EH (cell line): ENCODE measurements at places on chromosomes 3 and 15.
A peak's percentile ranks its signal among the peaks of the same experiment; 100 is the strongest.

DNA sequence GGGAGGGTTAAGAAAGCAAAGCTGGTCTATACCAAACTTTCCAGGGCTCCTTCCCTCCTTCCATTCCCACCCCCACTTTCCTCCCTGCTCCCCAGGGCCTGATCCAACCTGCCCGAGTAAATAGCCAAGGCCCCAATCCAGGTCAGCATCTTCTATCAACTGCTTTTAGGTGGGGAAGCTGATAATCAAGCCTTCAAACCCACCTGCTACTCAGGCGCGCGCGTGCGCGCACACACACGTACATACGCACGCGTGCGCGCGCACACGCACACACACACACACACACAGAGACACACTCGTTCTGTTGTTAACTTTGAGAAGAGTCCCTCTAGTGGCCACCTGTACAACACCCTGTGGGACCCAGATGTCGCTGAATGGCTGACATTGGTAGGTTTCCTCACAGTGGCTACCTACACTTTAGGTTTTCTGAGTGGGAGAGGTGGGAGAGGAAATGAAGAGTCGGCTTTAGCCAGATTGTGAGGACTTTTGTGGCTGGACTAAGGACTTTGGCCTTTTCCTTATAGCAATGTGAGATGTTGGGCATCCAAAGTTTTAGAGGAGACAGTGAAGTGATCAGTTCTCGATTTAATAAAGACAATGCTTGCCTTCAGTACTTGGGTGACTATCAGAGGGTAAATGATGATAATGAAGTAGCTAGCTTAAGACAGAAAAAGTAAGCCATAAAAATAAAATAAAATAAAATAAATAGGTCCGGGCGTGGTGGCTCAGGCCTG is 179.9 kb upstream of the C2CD4B start:
- peak; percentile 40 for DNase-seq

GRCh38 chr3:19598870-19599269 is 335.1 kb downstream of the EFHB start:
- no peak for DNase-seq

DNA sequence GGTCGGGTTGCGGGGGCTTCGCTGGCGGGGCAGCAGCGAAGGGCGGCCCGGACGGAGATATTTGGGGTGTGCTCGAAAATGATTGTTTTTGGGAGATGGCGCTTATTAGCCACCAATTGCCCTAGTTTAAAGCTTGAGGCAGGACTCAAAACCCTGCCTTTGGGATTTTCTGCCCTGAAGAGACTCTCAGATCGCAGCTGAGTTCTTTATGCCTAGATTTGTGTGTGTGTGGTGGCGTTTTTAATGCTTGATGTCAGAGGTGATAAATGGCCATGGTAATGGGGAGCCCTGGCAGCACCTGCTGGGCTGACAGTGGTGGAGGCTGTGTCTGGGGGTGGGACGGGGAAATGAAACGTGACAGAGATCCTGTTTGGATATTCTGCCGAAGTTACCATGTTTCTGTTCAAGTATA is 604 bp downstream of the KCTD6 start:
- peak; percentile 22 for DNase-seq

- DNase-seq: peak; percentile 71
These were observed 69.8 kb upstream of the WNT5A start for GRCh38 chr3:55556619-55557537.

DNA sequence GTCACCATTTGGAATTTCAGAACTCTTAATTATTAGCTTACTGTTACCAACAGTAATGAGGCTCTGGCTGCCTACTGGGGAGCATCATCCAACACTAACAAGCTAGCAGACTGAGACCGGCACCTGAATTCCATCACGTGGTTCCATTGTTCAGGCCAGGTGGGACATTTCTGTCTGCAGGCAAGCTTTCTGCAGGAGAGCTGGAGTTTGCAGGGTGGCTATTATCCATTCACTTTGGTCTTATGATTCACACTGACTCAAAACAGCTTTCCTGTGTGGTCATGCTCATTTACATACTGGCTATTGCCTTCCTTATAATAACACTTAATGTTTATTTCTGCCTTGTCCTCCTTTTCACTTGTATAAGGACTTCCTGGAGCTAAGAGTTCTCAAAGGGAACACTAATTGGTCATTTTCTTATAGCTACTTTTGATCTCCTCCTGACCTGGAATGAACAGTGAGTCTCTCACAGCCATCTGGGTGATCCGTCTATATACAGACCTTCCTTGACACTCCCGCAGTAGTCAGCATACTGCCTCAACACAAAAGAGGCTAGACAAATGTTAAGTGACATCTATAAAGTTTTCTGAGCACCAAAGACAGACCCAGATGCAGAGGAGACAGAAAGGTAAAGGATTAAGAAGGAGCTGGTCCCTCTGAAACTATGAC is 695.4 kb downstream of the FHIT start:
- peak; percentile 42 for DNase-seq

DNA sequence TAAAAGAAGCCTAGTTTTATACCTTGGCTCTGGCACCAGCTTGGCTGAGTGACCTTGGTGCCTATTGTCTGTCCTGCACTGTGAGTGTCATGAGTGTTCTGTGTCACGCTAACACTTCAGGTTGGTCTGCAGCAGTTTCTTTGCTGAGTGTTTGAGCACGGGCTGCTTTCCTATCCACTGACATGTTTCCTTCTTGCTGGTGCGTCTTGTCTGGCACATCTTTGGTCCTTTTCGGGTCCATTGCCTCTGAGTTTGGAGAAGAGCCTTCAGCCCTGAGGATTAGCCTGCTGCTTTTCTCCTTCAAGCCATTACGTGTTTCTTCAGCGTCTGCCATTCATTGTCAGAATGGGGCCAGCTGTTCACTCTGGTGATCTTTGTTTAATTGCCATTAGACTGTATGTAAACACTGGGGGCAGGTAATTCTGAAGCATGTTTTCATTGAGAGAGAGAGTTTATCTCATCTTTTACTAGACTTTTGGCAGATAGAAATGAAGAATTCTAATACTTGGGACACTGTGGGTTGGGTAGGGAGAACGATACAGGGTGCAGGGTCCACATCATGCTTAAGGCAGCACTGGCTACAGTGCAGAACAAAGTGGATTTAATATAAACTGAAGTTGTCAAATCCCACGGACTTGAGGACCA is 55.5 kb downstream of the LRRC28 start:
- DNase-seq: no peak

- no peak for DNase-seq
These were observed 31.4 kb downstream of the STARD5 start for GRCh38 chr15:81292523-81293001.

DNA sequence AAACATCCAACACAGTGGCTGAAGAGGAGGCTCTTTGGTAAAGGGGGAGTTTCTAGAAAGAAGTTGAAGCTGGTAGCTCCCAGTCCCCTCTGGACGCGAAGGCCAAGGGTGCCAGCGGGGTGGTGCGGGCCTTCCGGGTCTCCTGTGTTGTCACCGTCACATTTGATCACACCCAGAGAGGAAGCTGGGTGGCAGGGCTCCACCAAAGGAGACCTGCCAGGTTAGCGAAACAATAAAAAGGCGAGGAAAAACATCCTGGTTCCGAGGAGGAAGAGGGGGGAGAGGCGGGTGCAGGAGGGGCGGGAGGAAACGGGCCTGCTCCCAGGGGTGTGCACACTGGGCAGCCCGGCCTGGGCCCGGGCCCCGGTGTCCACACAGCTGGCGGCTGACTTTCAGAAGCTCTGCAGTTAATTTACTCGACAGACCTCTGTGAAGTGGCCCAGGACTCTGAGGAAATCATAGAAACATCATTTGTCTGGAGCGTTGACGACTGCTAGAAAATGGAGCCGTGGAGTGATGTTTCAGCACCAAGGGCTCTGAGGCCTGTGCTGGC is 12.1 kb downstream of the HEG1 start:
- no peak for DNase-seq

DNA sequence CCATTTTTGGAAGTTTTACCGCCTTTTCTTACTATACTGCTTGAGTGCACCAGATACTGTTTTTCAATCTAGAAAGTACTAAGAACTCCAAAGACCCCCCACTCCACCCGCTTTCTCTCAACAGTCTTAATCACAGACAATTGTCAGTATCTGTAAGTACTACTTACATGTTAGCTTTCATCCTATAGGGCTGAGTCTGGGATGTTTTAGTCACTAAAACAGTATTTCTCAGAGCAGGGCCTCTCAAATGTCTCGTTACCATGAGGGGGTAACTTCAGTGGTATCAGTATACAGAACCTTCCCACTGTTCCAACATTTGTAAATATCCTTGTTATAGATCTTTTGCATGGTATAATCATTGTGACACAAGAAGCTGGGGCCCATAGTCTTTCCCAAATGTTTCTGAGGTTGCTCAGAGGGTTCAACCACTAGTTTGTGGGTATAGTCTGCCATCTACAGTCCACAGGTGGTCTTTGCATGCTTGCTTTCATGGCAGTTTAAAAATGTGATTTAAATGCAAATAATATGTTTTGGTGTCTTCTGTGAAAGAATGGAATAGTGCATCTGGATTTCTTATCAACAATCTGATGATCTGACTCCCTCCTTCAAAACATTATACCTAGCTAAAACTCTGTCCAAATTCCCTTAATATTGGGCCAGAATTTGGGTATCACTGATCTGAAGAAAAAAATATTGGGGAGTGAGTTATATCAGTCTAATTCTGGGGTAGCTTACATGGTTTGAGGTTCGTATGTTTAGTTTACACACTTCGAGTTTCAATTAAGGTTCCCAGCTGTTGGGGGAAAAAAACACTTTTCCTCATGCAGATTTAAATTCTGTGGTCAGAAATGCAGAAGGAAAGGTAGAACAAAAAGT is 18.0 kb upstream of the DNAJC13 start:
- peak; percentile 62 for DNase-seq

- DNase-seq: peak; percentile 90
These were observed 879 bp upstream of the EIF5A2 start for GRCh38 chr3:170909129-170909903.

- no peak for DNase-seq
These were observed 175.3 kb downstream of the UACA start for GRCh38 chr15:70587896-70588567.

DNA sequence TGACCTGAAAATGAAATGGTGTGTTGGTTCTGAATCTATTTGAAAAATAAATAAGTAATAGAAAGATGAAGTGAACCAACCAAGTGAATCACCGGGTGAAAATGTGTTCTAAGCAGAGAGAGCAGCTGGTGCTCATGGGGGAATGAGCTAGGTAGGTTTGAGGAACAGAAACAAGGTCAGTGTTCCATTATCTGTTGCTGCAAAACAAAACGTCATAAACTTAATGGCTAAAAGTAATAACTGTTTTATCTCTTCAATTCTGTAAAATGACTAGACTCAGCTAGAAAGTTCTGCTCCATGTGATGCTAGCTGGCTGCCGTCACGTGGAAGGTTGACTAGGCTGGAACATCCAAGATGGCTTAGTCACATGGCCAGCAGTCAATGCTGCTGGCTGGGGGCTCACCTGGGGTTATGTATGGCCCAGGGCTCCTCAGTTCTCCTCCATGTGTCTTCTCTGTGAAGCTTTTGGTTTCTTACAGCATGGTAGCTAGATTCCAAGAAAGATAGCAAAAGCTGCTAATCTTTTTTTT is 13.3 kb upstream of the SH3BP5 start:
- no peak for DNase-seq

- no peak for DNase-seq
These were observed 243.0 kb downstream of the KBTBD8 start for GRCh38 chr3:67241084-67241483.

- DNase-seq: peak; percentile 5
These were observed 143.2 kb upstream of the LIPC start for GRCh38 chr15:58288592-58288991.

DNA sequence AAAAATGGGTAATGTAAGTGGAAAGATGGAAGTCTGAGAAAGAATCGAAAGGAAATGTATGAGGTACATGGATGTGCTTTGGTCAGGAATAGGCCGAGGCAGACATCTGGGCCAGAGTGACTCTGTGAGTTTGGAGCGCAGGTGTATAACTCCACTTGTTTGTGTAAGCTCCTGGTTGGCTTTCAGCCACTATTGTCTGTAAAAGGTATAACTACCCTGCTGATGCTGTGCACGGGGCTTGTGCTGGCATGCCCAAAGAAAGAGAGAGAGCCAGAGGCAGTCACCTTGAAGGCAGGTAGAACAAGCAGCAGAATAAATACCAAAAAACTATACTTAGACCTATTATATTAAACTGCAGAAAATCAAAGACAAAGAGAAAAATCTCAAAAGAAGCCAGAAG is 32.7 kb upstream of the CD96 start:
- DNase-seq: no peak

DNA sequence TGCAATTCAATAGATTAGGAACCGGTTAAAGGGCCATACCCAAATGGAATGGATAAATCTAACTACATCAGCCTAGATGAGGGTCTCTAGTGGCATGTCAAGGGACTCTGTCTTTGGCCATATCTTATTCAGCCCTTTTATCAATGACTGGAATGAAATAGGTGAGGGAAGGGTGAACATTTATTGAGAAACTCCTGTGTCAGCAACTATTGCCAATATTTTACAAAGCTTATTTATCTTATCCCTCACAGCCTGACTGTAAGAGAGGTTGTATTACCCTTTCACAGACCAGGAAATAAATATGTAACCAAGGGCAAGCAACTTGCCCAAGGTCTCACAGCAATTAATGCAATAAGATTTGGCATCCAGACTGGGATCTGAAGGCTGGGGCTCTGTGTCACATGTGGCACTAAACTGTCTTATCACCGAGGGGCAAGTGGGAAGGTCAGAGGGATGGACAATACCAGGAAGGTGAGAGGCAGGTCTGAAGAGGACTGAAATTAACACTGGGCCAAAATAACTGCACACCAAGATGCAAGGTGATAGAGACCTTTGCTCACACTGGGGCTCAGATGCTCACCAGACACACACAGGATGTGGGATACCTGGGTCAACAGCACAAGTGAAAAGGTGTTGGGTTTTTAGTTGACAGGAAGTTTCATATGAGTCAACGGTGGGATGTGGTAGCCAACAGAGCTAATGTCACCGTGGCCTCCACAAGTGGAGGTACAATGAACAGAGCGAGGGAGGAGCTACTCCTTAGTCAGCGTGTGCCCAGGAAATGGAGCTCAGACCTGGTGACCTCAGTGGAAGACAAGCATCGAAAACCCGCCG is 261.3 kb downstream of the RPLP1 start:
- DNase-seq: no peak

- DNase-seq: no peak
These were observed 547.2 kb upstream of the TGFBR2 start for GRCh38 chr3:30059240-30059639.
